ENCODE measurements at places on chromosomes 13 and 19.

- no peak for DNase-seq
These were observed 50.7 kb downstream of the KLF2 start for GRCh38 chr19:16375157-16375935.

GRCh38 chr13:37870895-37871550, 1.5 kb upstream of the TRPC4 start:
- no peak for DNase-seq

DNA sequence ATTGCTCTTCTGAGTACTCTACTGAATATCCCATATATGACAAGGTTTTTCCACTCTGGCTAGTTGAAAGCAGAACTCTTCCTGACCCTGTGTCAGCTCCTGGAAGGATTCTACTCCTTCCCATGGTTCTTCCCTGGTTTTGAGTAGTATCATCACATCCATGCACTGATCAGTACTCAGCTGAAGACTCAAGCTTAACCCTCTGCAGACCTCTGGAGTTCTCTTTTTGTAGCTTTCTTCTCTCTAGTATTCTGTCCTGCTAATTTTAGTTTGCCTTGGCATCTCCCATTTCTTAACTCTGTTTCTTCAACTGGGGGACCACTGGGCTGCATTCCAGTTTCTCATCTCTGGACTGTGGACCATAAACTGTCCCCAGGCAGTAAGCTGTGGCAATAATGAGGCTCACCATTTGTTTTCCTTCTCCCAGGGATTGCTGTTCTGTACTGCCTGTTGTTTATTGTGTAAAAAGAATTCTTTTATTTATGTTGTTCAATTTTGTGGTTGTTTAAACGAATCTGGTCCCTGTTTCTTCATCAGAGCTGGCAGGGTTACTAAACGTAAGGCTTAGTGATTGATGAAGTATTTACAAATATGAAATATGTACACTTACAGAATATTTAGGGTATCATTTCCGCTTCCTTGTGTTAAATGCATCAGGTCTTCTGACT, 19.7 kb downstream of the LPAR6 start:
- no peak for DNase-seq

DNA sequence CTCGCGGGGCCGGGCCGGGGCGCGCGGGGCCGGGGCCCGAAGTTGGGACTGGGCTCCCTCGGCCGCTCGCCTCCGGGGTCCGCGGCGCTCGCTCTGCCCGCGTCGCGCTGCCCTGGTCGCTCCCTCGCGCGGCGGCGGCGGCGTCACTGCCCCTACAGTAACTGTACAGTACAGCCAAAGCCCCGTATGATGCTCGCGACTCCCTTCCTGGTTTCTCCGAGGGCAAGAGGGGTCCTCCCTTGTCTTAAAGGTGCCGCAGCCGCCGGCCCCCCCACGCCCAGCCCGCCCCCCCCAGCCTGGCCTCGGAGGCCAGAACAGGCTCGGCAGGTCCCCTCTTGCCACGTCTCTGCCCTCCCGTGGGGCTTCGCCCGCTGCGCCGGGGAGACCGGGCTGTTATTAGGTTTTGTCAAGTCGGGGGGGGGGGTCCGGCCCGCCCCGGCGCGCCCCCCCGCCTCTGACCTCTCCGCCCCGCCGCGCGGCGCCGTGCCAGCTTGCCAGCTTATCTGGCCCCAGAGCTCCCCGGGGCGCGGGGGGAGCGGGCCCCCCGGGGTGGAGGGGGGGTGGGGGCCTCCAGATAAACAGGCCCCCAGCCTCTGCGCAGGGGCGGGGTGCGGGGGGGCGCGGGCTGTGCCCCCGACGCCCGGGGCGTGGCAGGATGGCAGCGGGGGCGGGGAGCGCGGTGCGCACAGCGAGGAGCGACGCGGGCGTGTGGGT, at the start of gene ZBTB7A:
TSS of gene ZBTB7A (minus strand) at position 218 of the 714 bp plus-strand sequence. CDS start 11,667 bp downstream, outside the sequence.
- DNase-seq = peak; percentile 69

GRCh38 chr19:1249990-1250436, 1.6 kb downstream of the MIDN start:
- no peak for DNase-seq

GRCh38 chr13:90171649-90172048, 1175.8 kb upstream of the MIR17HG start:
- no peak for DNase-seq

GRCh38 chr19:7191946-7192691, 102.1 kb downstream of the INSR start:
- DNase-seq = peak; percentile 75

DNA sequence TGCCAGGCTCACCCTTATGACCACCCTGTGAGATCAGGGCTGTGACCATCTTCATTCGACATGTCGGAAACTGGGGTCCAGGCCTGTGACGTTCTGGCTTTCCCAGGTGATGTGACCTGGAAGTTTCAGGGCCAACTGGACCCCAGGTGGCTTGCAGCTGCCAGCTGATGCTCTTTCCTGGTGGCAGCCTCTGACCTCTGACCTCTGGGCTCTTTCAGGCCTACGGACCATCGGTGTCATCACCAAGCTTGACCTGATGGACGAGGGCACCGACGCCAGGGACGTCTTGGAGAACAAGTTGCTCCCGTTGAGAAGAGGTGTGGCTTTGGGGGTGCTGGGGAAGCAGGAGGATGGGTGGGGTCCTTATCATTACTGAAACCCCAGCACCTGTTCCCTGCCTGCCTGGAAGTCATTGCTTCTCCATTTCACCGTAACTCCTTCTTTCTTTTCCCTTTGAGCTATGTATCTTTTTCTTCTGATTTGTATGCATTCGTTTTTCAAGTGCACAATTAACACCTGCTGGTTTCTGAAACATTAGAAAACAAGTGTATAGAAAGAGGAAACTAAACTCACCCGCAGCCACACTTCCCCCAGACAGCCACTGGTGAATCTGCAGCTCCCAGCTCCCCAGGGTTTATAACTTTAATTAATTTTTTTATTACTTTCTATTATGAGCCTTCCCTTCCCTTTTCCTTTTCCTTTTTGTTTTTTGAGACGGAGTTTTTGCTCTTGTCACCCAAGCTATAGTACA, 58.9 kb downstream of the TMED1 start:
- DNase-seq = no peak

GRCh38 chr13:71865874-71866334, 1.1 kb downstream of the DACH1 start:
- DNase-seq = peak; percentile 6

GRCh38 chr19:32355309-32355708, 9.9 kb downstream of the ZNF507 start:
- no peak for DNase-seq

GRCh38 chr13:99555149-99555548, 53.9 kb downstream of the TM9SF2 start:
- no peak for DNase-seq

- no peak for DNase-seq
These were observed 93.4 kb downstream of the ABCC4 start for GRCh38 chr13:95207769-95208366.

GRCh38 chr13:73578251-73578875, 519.6 kb downstream of the KLF5 start:
- DNase-seq = no peak

- DNase-seq = no peak
These were observed 39.2 kb downstream of the WDFY2 start for GRCh38 chr13:51623473-51623872.

DNA sequence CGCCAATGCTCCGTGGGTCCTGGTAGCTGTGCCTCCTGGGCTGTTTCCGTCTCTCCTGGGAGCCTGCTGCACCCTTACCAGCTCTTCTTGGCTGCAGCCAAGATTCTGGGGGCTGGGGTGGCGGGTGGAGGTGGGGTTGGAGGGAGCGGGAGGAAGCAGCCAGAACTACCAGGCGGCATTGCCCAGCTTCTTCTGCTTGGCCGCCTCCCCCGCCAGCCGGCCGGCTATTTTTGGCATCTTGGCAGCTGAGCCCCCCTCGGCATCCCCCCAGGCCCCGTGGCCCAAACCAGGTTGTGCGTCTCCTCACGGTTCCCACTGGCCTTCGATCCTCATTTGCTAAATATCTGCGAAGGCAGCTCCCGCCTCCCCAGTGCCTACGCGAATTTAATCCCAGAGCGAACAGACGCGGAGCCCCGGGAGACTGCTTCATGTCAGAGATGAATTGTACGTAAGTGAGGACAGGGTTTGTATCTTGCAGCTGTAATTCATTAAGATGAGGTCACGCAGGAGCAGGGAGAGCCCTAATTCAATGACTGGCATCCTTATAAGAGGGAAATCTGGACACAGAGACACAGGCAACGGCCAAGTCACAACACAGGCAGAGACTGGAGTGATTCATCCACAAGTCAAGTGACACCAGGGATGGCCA, 12.8 kb upstream of the PEAK3 start:
- no peak for DNase-seq

GRCh38 chr19:46579361-46579879, 21.7 kb upstream of the CALM3 start:
- DNase-seq = peak; percentile 47

DNA sequence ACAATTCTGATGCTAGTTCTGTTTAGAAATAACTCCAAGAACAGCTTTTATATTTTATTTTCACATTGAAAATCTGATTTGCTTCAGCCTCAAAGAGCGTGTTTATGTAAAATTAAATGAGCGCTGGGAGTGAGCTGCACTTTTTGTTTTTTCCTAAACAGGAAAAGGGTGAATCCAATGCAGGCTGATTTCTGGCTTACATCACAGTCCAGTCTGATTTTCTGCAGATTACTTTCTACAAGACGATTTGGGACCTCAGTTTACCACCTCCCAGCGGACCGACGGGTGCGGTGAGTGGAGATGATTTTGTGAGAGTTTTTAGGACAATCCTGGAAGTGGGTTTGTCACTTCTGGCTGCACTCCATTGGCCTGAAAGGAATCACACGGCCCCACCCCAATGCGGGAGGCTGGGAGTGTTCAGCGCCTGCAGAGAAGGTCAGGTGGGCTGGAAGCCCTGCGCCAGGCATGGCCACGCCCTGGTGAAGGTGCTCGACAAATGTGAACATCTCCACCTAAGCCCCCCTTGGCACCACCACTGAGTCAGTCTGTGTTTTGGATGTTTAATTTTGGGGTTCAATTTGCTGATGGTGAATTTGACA, 90.1 kb downstream of the ANKRD10 start:
- no peak for DNase-seq

GRCh38 chr19:38647966-38648768, 718 bp downstream of the ACTN4 start:
- DNase-seq = no peak

- DNase-seq = no peak
These were observed 332.1 kb upstream of the DACH1 start for GRCh38 chr13:72198967-72199560.

GRCh38 chr19:50325310-50326100, 3.7 kb downstream of the KCNC3 start:
- peak; percentile 69 for DNase-seq

DNA sequence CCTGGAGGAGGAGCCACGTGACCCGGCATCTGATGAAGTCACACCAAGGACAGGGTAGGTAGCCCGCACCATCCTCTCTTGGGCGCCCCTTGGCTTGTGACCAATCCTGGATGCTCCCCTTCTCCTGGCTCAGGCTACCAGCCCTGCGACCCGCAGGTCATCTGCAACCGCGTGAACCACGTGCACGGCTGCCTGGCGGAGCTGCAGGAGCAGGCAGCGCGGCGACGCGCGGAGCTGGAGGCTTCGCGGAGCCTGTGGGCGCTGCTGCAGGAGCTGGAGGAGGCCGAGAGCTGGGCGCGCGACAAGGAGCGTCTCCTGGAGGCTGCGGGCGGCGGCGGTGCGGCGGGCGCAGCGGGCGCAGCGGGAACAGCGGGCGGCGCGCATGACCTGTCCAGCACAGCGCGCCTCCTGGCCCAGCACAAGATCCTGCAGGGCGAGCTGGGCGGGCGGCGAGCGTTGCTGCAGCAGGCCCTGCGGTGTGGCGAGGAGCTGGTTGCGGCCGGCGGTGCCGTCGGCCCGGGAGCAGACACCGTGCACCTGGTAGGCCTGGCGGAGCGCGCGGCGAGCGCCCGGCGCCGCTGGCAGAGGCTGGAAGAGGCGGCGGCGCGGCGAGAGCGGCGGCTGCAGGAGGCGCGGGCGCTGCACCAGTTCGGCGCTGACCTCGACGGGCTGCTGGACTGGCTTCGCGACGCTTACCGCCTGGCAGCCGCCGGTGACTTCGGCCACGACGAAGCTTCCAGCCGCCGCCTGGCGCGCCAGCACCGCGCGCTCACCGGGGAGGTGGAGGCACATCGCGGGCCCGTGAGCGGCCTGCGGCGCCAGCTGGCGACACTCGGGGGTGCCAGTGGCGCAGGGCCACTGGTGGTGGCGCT, 45.9 kb downstream of the SPTBN4 start:
- DNase-seq = no peak

- no peak for DNase-seq
These were observed 35.5 kb upstream of the CSNK1A1L start for GRCh38 chr13:37141011-37141410.

DNA sequence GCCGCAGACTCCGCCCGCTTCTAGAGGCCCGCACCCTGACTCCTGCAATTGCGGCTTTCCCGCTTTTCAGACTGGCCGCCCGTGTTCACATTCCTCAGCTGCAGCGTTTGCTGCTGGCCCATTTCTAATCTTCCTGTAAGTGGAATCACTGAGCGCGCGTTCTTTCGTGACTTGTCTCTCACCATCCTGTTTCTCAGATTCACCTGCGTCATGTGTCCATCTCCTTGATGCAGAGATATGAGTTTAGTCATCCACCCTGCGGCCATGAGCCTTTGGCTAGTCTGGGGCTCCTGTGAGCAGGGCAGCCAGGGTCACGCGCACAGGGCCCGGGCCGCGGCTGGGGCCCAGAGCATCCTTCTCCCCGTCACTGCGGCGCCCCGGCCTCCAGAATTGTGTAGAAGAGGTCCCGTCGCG, 110.0 kb downstream of the CRYL1 start:
- DNase-seq = no peak

DNA sequence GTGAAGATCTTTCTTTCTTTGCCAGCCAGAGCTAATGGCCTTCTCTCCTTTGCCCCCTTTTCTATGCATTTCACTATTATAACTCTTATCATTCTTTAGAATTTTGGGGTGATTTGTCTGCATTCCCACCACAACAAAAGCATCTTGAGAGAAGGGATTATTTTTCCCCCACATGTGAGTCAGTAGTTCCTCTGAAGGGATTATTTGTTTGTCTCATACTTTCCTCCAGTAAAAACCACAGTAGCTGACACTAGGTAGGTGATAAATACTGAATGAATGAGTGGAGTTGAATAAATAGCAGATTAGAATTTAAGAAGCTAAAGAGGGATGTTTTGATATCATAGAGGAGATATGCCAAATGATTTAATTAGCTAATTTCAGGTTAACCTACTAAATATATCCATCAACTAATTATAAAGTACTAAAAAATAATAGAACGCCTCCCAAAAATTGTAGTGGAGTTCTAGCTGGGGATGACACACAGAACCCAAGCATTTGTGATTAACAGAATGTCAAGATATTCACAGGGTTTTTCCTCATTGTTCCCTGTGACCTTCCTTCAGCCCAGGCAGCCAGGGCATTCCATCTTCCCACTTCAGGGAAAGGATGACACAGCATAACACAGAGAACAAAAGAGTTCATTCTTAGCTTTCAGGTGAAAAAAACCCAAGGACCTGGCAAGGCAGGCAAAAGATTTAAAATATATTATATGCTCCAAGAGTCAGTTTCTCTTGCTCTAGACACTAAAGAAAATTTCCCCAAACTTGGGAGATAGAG, 3.5 kb upstream of the TBC1D4 start:
- no peak for DNase-seq

GRCh38 chr19:16650821-16651220, 9.1 kb downstream of the SMIM7 start:
- DNase-seq = no peak

- no peak for DNase-seq
These were observed 17.8 kb downstream of the GATAD2A start for GRCh38 chr19:19423322-19423721.

GRCh38 chr19:54460230-54461005, 3.2 kb downstream of the LENG9 start:
- no peak for DNase-seq
